Stimulated activated CD8-positive, alpha-beta memory T cell treated with anti-CD3 and anti-CD28 coated beads, Interleukin-4, amount 100 ng/mL, for 1 hour (primary cell): ENCODE measurements at places on chromosomes 4 and X.

- DNase-seq, result no peak
Observed at GRCh38 chr4:57926311-57926710, 816.1 kb upstream of the IGFBP7 start.

GRCh38 chrX:106468433-106468832 is 143.3 kb upstream of the RADX start:
- no peak for DNase-seq

GRCh38 chrX:145292218-145292617 is 44.9 kb downstream of the SPANXN1 start:
- no peak for DNase-seq

DNA sequence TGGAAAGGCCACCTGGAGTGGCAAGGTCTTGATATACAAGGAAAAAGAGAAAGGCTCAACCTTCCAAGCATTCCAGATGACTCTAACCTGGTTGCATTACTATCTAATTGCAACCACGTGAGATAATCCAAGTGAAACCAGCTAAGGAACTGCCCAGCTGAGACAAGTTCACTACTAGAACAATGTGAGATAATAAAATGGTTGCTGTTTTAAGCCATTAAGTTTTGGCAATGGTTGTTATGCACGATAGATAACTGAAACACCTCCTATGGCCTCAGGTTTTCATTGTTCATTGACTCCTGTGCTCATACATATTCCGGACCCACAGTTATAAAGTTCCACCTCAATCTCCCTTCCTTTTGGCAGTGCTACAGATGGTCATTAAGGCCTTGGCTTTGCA is 9.2 kb upstream of the CXorf66 start:
- no peak for DNase-seq

DNA sequence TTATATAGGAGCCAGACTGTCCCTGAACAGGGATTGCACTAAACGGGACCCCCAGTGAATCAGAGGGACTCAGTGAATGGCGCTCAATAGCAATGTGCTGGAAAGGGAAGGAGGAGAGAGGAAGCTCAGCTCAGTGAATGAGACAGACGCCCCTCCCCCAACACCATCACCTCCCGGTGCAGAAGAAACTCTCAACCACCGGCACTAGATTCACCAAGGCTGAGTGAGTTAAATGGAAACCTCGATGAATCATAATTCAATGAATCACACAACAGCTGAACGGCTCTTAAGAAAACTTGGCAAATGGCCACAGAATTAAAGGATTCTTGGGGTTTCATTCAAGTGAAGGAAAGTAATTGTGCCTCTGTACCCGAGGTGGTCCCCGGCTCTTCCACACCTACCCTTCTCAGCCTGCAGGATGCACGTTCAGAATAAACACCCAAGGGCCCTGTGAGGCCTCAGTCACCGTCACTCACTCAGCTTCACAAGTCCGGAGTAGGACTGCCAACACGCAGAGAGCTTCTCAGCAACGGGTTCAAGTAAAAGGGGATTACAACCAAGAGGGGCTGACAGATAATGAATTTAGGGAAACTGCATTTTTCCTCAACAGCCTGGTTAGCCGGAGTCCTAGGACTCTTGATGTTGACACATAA is 29.3 kb downstream of the CRMP1 start:
- no peak for DNase-seq

GRCh38 chrX:118577041-118577440 is 81.4 kb downstream of the DOCK11 start:
- DNase-seq, result no peak
